ENCODE measurements at places on chromosomes 16 and 17. TPM values are rescaled to one million over a fixed set of nuclear protein-coding genes. Genes with fewer than 3 reads are reported as not detected.

DNA sequence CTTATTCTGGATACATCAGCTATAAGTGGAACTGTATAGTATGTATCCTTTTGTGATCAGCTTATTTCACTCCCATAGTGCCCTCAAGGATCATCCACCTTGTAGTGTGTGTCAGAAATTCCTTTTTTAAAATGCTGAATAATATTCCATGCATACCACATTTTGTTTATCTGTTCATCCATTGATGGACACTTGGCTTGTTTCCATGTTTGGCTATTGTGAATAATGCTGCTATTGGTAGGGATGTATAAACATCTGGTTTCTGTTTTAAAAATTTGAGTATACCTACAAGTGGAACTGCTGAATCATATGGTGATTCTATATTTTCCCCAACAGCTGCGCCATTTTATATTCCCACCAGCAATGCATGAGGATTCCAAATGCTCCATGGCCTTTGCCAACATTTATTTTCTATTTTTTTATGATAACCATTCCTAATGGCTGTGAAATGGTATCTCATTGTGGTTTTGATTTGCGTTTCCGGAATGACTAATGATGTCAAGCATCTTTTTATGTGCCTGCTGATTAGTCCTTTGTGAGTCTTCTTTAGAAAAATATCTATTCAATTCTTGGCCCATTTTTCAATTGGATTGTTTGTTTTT lies 11.6 kb downstream of the RCVRN start:
- no peak for DNase-seq

GRCh38 chr17:75153780-75154194 lies 525 bp downstream of the JPT1 start:
- no peak for DNase-seq

- DNase-seq, result no peak
These were observed 125.8 kb upstream of the SMURF2 start for GRCh38 chr17:64787921-64788271.

DNA sequence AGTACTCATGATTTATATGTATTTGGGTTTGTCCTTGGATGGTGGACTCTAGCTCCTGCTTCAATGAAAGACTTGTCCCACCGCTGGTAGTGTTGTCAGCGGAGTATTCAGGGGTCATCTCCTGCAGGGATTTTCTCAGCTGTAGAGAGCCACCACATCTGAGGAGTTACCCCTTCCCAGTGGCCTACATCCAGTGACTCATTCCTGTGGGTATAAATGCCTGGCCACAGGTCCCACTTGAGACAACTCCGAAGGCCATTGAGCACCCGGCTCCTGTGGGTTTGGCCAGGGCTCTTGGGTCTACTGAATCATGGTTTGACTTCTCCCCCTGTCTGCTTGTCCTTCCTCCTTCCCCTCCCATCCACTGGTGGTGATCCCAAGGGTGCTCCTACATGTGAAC lies 34.6 kb upstream of the WSB1 start:
- no peak for DNase-seq

GRCh38 chr17:22278302-22279275 lies 586.3 kb downstream of the KCNJ18 start:
- no peak for DNase-seq

DNA sequence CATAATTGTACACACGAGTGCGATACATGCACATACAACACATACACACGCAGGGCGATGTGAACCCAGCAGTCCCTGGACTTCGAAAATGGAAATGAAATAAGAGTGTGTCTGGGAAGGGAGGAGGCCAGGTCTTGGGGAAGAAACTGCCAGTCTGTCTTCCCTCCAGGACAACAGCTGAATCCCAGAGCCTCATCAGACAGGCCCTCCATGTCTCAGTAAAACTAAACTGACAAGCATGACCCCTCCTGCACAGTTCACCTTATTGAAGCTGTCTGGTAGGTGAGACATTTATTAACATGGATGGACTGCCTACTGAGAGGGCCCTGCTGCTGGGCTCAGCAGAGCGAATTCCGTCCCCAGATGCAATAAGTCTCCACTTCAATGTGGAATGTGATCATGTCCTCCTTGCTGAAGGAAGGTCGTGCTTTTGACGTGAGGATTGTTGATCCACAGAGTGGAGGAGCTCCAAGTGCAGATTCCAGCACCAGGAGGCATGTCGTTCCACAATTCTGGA lies 117.4 kb downstream of the SOX9 start:
- DNase-seq, result no peak

GRCh38 chr17:50841949-50842354 lies 6.6 kb downstream of the WFIKKN2 start:
- peak; percentile 62 for DNase-seq

- DNase-seq, result no peak
These were observed 123.5 kb upstream of the CHMP6 start for GRCh38 chr17:80868022-80868609.

GRCh38 chr17:50072130-50072529 lies 16.2 kb downstream of the ITGA3 start:
- DNase-seq, result no peak

The UMOD gene
- not detected for total RNA-seq

The ASB16 gene
- total RNA-seq, result 0.29 TPM

The SLC38A8 gene
- total RNA-seq, result not detected

The CRYBA1 gene
- not detected for total RNA-seq

The FAM20A gene
- 6.2 TPM for total RNA-seq

The CALB2 gene
- 7.5 TPM for total RNA-seq

The GPR139 gene
- not detected for total RNA-seq
